ENCODE measurements at places on chromosomes 16 and 17.

GRCh38 chr17:64546716-64547115 lies 39.9 kb downstream of the CEP95 start:
- DNase-seq = no peak

DNA sequence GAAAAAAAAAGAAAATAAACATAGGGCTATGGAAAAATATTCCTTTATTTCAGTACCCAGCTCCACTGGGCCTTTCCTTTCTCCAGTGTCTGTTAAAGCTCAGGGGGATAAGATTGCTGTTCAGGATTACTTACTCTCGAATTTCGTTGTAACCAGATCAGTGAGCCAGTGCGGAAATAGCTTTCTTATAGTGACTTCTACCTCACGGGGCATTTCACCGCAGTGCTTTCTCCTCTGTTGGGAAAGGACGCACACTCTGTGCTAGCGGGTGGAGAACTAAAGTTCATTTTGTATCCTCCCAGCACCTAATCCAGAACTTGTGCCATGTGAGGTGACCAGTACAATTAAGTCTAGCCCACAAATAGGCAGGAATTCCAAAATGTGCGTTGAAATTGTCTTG lies 38.3 kb downstream of the RPA1 start:
- DNase-seq = no peak

DNA sequence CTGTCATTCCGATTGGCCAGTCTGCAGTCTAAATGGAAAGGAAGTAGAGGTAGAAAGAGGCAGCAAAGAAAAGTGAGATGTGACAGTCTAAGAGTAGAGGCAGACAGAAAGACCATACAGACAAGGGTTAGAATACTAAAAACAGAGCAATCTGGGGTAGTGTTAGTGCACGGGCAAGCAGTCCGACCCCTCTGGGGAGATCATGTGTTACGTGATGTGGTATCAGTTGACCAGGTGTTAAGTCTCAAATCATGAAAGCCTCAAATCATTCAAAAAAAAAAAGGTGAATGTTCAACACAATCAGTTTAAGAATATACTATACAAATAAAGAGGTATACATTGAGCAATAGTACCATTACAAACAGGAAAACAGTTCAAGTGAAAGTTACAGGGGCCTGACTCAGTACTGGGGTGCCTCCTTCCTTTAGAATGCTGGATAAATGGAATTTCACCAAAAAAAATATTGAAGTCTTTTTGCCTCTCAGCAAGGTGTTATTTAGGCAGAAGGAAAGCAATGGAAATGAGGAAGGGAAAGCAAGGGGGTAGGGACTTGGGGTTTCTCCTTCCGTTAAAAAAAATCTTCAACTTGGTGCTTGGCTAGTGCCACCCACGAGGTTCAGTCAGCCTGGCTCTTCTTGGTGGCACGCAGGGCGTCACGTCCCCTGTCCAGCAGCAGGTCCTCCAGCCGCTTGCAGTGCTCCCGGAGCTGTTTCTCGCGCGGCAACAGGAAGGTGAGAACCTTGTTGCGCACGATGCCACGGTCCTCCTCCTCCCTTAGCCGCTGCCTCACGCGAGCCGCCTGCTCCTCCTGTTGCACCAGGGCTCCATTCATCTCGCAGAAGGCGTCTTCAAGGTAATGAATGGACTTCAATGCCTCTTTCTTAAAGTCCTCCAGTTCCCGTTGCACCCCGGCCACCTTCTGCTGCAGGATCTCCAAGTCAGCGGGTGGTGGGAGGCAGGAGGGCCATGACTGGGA lies 616 bp downstream of the CCDC182 start:
- no peak for DNase-seq

- DNase-seq = no peak
Measured at GRCh38 chr17:79659376-79659775, 48.5 kb upstream of the RBFOX3 start.

- DNase-seq = no peak
Measured at GRCh38 chr17:54980375-54980774, 11.8 kb downstream of the STXBP4 start.

DNA sequence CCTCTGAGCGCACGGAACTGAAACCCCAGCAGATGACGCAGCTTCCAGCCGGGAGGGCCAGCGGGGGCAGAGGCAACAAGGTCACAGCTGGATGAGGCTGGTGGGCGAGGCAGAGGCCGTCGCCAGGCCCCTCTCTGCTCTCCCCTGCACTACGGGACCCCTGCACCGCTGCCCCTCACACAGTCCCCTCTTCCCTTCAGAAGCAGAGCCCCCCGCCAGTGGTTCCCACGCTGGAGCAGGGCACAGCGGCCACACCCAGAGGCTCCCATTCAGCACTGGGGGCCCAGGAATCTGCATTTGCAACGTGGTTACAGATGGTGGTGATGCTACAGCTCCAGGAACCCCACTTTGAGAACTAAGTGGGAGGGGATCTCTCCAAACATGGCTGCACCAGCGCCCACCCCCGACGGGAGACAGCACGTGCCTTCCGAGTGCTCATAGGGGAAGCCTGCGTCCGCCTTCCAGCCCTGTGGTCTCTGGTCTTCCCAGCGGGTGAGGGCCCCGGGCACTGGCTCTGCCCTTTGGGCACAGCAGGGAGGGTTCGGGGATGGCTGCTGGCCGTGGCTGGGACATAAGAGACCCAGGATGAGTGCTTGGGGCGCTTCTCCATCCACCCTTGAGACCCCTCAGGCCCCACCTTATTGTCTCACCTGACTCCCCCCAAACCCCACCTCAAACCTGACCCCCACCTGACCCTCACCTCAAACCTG lies 4.7 kb upstream of the RAB40B start:
- no peak for DNase-seq

DNA sequence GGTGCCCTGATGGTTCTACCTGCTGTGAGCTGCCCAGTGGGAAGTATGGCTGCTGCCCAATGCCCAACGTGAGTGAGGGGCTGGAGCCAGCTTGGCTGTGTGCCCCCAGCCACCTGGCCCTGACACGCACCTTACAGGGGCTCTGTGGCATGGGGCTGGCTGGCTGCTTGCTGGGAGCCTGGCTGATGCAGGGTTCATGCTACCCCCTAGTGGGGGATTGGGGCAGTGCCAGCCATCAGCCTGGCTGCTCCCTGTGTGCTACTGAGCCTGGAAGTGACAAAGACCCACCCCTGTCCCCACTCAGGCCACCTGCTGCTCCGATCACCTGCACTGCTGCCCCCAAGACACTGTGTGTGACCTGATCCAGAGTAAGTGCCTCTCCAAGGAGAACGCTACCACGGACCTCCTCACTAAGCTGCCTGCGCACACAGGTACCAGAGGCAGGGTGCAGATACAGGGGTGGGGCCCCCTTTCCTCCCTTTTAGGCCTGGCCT lies 5.7 kb downstream of the GRN start:
- DNase-seq = no peak

DNA sequence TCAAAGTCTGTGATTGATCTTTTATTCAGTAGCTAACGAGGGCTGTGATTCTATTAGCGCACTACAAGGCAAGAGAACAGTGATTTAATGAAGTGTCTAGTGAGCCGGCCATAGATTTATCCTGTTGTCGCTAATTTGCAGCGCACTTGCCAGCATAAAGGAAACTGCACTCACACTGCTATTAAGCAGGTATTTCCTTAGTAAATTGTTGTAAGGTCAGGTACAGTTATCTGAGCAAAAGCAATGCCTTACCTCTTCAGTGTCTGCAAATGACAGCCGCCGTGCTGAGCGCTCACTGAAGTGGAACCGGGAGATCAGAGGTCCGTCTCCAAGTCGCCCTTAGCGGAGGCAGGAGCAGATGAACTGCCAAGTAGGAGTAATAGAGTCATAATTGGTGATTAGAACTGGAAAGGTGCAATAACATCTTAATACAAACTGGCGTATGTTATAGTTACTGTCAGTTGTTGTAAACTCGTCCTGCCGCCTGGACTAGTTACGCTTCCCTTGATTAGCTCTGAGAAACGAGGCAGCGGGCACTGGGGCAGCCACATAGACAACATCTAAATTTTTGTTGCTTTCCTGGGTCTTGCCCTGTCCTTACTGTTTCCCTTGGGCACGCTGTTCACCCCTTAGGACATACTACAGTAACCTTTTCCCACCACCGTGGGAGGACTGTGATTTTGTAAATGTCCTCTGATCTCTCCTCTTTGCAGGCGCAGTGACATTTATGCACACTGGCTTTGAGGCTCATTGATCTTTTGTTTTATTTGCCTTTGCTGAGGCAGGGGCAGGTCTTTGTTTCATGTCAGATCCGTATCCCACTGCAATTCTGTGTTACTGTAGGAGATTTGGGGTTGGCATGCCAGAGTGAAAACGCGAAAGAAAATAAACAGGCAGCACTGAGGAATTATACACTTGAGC lies 363.1 kb downstream of the WWOX start:
- no peak for DNase-seq

DNA sequence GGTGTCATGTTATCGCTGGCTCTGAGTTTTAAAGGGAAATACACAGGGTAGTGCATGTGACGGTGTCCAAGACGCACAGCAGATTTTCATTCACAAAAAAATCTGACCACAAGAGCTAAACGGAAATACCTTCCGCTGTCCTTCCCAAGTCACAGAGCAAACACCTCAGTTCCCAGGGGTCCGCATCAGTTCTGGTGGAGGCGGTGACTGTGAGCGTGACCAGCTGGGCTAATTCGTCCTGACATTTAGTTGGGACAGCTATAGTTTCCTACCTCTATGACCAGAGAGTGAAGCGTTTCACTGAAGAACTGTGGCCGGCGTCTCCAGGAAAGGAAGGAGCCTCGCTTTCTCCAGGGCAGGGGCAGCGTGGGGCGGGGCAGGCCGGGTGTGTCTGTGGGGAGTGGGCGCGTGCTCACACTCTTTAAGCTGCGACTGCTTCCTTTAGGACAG lies 10.5 kb upstream of the FASN start:
- no peak for DNase-seq

DNA sequence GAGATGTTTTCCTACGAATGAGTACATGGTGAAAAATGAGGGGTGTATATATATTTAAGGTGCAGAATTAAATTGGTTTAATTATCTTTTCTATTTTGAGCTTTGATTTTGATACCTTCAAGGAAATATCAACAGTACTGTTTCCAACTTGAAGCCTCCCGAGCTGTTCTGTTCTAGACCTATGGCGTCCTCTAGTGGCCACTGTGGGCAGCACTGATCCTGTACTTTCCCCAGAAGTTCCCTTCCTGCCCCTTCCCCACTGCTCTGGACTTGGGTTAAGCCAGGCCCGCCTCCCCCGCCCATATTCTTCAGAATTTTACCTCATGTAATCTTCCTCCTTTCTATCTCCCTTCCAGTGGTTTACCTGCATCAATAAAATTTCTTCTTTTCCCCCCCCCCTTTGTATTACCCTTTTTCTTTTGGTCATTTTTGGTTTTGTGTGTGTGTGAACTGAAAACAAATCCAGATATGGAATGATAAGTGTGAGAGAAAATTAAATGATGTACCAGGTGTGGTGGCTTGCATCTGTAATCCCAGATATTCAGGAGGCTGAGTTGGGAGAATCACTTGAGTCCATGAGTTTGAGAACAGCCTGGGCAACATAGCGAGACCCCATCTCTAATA lies 1643.5 kb downstream of the TP53TG3F start:
- DNase-seq = no peak

- DNase-seq = no peak
Measured at GRCh38 chr16:80637621-80638020, 96.8 kb downstream of the DYNLRB2 start.

- no peak for DNase-seq
Measured at GRCh38 chr17:66858226-66859083, 23.5 kb downstream of the CACNG5 start.

DNA sequence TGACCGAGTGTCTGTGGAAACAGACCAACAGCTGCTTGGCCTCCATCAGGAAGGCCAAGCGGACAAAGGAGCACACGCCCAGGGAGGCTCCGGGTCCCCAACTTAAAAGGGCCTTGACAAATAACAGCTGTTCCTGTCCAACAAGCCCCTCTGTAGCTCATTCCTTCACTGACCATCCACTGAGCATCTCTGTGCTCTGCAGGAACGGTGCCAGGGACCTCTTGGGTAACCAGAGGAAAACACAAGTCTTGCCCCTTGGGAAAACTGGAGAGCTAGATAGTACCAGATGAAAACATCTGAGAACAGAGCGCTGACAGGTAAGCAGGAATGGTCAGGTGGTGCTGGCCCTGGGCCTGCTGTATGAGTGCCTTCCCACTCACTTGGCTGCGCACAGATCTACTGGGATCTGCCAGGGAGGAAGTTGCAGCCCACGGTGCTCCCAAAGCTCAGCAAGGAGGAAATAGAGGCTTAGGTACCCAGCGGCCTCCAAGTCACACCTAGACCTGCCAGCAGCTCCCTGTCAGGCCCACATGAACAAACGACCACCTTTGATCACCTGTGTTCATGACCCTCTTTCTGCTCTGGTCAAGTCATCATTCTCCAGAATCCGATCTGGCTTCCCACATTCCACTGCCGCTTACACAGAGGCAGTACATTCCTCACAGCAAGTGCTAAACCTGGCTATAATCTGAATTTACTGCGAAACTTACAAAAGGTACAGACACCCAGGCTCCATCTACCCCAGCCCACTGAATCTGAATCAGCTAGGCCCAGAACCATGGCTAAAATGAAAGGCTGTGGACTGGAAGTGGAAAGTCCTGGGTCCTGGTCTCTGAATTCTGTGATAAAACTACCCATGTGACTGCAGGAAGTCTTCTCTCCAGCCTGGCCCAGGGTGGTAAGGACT lies 12.5 kb downstream of the DCAKD start:
- DNase-seq = no peak

GRCh38 chr17:37447641-37448040 lies 41.0 kb downstream of the TADA2A start:
- no peak for DNase-seq

DNA sequence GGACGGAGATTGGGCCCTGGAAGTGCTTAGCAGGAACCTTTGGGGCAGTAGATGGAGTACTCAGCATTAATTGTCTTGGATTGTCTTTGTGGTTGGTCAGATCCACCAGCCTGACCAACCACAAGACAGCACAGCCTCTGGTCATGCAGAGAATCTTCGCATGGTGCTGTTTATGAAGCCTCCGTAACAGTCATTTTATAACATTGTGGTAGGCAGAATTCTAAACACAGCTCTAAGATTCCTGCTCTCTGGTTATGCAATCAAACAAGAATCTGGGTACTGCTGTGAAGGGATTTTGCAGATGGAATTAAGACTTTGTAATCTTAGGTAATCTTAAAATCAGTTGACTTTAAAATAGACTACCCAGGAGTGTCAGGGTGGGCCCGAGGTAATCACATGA lies 312.2 kb upstream of the GOT2 start:
- no peak for DNase-seq

DNA sequence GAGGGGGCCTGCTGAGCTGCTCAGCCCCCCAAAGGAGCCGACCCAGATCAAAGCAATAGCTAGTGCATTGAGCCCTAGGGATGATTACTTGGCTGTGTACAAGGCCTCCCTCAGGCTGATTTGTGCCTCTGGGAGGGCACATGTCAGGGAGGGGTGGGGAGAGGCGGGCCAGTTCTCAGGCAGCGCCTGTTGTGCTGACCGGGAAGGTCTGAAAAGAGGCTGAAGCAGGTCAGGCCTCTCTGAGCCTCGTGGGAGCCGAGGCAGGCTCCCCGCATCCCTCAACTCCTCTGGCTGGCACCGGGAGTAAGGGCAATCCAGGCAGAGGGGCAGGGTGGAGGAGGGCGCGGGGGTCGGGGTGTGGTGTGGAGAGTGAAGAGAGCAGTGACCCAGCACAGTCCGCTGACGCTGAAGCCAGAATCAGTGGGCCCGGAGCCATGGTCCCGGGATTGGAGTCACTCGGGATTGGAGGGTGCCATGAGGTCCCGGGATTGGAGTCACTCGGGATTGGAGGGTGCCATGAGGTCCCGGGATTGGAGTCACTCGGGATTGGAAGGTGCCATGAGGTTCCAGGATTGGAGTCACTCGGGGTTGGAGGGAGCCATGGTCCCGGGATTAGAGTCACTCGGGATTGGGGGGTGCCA lies 3.0 kb downstream of the DCXR start:
- DNase-seq = no peak

Measured in iPS DF 19.7 (cell line).